ENCODE measurements at places on chromosomes 11 and 22.
A peak's percentile ranks its signal among the peaks of the same experiment; 100 is the strongest.

DNA sequence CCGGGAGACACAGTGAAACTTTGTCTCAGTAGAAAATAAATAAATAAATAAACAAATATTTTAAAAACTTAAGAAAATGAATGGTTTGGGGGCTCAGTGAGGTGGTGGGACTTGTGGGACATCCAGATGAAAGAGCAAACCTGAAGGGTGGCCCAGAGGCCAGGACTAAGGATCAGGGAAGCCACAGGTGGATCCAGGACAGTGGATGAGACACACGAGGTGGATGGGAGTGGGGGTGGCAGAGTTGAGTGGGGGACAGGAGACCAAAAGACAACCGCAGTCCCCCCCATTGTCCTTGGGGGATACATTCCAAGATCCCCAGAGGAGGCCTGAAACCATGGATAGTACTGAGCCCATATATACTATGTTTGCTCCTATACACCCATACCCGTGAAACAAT lies 7.1 kb downstream of the RFPL1 start:
- no peak overlapping the region for H3K4me3 ChIP-seq
- peaks cover 35% of the 10 kb centered on the region for H3K27me3 ChIP-seq
- DNase-seq = no peak
- H3K27ac ChIP-seq = no peak overlapping the region
- H3K36me3 ChIP-seq = no peaks in the 10 kb centered on the region

- no peak overlapping the region for H3K4me3 ChIP-seq
- peaks cover 96% of the 10 kb centered on the region for H3K27me3 ChIP-seq
Observed at GRCh38 chr11:120645639-120646038, 134.1 kb downstream of the GRIK4 start.

GRCh38 chr11:27296497-27296896 lies 66.5 kb downstream of the CCDC34 start:
- H3K27ac ChIP-seq = no peak overlapping the region
- peaks cover 34% of the 10 kb centered on the region for H3K36me3 ChIP-seq

DNA sequence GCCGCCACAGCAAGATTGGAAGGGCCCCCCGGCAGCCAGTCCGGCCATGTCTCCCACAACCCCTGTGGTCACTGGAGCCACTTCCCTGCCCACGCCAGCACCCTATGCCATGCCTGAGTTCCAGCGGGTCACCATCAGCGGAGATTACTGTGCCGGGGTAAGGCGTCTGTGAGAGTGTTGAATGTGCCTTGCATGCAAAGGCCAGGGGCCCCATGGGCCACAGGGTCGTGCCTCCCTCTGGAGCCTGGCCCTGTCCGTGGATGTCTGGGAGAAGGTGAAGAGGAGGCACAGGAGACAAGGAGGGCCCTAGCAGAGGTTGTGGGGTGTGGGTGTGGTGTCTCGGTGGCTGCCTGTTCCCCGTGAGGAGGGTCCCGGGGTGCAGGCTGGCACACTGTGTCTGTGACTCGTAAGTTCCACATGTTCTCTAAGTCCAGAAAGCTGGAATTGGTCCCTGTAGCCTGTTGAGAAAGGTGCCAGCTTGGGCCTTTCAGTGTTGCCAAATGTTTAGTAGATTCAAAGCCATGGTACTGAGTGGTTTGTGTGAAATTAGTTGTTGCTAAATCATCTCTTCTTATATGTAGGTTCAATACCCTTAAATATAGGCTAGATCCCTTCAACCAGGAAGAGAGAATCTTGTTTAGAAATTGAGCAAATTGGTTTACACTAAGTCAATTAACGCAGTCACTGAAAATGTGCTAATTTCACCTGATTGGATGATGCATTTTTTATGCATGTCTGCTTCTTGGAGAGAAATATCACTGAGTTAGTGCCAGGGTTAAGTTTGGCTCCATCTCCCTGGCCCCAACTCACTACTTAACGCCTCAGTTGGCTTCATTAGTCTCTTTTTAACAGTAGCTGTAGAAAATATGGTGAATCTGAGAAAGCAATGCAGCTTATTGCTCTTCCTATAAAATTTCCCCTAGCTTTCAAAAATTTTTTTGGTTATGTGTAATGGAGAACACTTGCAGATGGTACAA lies 23.8 kb downstream of the AMPD3 start:
- peaks cover 5% of the 10 kb centered on the region for H3K27me3 ChIP-seq
- H3K27ac ChIP-seq = peak overlapping the region; percentile 12
- H3K4me1 ChIP-seq = peaks cover 25% of the 10 kb centered on the region
- peaks cover 4% of the 10 kb centered on the region for H3K36me3 ChIP-seq
